ENCODE measurements at places on chromosomes 5 and 9.
A peak's percentile ranks its signal among the peaks of the same experiment; 100 is the strongest.

DNA sequence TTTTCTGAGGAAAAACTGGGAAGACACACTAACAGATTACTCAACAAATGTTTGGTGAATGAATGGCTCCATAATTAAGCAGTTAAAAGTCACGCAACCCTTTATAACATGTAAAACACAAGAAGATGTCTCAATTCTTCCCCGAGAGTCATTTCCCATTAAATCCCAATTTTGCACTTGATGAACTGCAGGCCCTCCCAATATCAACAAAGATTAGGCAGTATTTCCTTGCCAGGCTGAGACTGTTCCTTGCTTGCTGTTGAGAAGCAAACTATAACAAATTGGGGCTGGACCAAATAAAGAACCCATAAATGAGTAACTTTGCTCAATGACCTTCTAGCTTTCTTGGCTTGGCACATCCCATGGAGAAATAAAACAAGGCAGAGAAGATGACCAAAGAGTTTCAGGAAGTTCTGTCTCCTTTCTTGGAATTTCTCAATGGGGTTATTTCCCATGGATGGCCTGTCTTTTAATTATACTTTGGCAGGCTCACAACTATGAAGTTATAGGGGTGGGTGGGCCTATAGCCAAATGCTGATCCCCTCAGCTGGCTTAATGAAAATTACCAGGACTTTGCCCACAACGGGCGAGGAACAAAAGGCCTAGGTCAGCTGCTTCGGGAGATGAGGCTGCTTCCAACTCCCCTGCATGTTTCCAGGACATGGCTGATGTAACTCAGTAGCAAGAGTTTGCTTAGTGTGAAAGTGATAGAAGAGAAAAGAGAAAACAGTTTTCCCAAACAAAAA is 243.1 kb upstream of the RFX3 start:
- H3K4me3 ChIP-seq = no peak overlapping the region
- no peaks in the 10 kb centered on the region for H3K27me3 ChIP-seq
- no peak for DNase-seq
- no peaks in the 10 kb centered on the region for H3K4me1 ChIP-seq
- no peaks in the 10 kb centered on the region for H3K36me3 ChIP-seq

GRCh38 chr9:81896070-81896469 is 32.2 kb upstream of the SPATA31D4 start:
- no peaks in the 10 kb centered on the region for H3K4me1 ChIP-seq
- no peaks in the 10 kb centered on the region for H3K36me3 ChIP-seq
- no peak overlapping the region for H3K4me3 ChIP-seq
- no peak for DNase-seq
- no peak overlapping the region for H3K27ac ChIP-seq
- no peaks in the 10 kb centered on the region for H3K27me3 ChIP-seq

- no peak overlapping the region for H3K4me3 ChIP-seq
- H3K36me3 ChIP-seq = no peaks in the 10 kb centered on the region
- H3K27me3 ChIP-seq = no peaks in the 10 kb centered on the region
- peak; percentile 27 for DNase-seq
These were observed 38.4 kb downstream of the PRRX2 start for GRCh38 chr9:129703667-129704355.

GRCh38 chr9:113882636-113883164 is 6.6 kb downstream of the ZNF618 start:
- no peaks in the 10 kb centered on the region for H3K36me3 ChIP-seq
- H3K27me3 ChIP-seq = no peaks in the 10 kb centered on the region
- no peak for DNase-seq

DNA sequence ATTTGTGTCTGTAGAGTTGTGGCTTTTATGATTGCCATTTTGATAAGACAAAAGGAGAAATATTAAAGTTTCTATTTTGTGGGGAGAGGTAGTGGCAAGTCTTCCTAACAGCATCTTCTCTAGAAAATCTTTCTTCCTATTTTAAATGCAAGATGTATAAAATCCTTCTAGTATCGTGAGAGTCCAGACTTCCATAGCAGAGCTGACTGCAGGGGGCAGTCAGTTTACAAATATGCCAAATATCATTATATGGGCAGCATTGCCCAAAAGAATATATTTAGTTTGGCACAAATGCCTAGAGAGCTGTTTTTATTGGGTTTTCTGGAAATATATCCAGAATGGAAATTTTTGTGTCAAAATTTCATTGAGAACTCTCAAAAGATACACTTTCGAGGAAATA is 82.1 kb upstream of the ALDH1A1 start:
- no peaks in the 10 kb centered on the region for H3K36me3 ChIP-seq
- no peak overlapping the region for H3K27ac ChIP-seq
- peaks cover 18% of the 10 kb centered on the region for H3K4me1 ChIP-seq
- no peaks in the 10 kb centered on the region for H3K27me3 ChIP-seq
- no peak for DNase-seq
- H3K4me3 ChIP-seq = no peak overlapping the region

GRCh38 chr9:27395484-27395921 is 98.6 kb upstream of the EQTN start:
- no peak overlapping the region for H3K27ac ChIP-seq
- H3K27me3 ChIP-seq = no peaks in the 10 kb centered on the region

- no peaks in the 10 kb centered on the region for H3K27me3 ChIP-seq
- DNase-seq = no peak
- H3K4me3 ChIP-seq = no peak overlapping the region
- H3K36me3 ChIP-seq = no peaks in the 10 kb centered on the region
These were observed 15.4 kb downstream of the SLC36A3 start for GRCh38 chr5:151288180-151288579.
